Skin of body (tissue), 3 donors: ENCODE measurements at places on chromosomes 2 and 18. TPM values are rescaled to one million over a fixed set of nuclear protein-coding genes. Genes with fewer than 3 reads are reported as not detected.

CDH7 gene
- total RNA-seq: 0.79 TPM

CXXC1 gene
- 35.9 TPM for total RNA-seq

MPHOSPH10 gene
- total RNA-seq: 22.8 TPM

SERPINB13 gene
- total RNA-seq: 21.2 TPM

ZNF24 gene
- total RNA-seq: 44.5 TPM

RFX8 gene
- 1.2 TPM for total RNA-seq

GRCh38 chr2:119425620-119426395 is 5.8 kb upstream of the TMEM37 start:
- no peak for DNase-seq

GRCh38 chr18:1436199-1436598 is 531.5 kb downstream of the ADCYAP1 start:
- DNase-seq: no peak

GRCh38 chr2:15976354-15976753 is 36.0 kb downstream of the MYCN start:
- no peak for DNase-seq

- DNase-seq: no peak
These were observed 331.1 kb downstream of the PTPRM start for GRCh38 chr18:7898181-7898580.

- DNase-seq: no peak
These were observed 1.7 kb downstream of the MRPS9 start for GRCh38 chr2:105039559-105039958.

- no peak for DNase-seq
These were observed 85.3 kb downstream of the ASAP2 start for GRCh38 chr2:9291866-9292265.

DNA sequence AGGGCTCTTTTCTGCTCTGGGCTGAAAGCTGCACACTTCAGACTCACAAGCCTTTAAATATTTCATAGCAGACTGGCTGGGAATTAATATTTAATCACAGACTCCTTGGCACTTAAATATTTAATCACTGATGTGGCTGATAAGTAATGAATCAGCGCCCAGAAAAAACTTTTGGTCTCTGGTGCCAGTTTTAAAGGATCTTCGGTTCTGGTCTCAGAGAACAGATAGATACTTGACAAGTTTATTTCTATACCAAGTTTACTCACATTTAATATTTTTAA is 201.2 kb downstream of the MYCN start:
- no peak for DNase-seq

DNA sequence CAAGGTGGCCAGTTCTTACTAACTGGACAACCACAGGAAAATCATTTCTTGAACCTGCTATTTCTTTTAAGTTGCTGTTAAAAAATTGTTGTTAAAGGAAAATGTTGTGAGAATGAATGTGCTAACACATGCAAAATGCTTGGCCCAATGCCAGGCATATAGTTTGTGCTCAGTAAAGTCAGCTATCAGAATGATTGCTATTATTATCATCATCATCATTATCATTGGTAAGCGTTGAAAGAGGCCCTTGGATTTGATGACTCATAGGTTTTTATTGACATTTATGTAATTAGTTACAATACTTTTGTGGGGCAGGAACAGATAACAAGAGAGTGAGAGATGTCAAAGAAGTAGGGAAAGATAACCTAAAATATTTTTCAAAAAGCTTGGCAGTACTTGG is 394.2 kb upstream of the ZEB2 start:
- DNase-seq: no peak

- no peak for DNase-seq
These were observed 53.9 kb downstream of the BIN1 start for GRCh38 chr2:127052771-127053691.

DNA sequence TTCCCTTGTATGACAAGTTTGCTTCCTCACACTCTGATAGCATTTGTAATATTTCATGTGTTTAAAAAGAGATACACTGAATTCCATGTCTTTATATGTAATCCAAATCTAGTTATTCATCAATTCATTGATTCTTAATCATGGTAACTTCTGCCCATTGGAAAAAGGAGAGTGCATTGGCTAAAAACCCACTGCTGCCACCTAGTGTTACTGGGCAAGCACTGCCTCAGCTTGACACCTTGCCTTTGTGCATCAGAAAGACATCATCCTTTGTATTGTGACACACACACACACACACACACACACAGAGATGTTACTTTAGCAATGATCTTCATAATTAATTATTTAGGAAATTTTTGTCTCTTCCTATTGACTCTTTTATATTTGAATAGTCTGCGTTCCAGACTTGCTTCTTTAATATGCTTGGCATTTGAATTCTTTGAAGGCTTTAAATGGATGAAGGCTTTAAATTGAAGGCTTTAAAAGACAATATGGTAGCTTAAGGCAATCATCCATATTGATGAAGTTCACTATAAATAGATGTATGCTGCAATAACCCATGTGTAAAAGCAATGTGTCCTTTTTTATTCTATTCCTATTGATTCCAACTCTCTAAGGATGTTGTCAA is 414.2 kb upstream of the CHST9 start:
- no peak for DNase-seq

GRCh38 chr2:129301431-129301913 is 678.0 kb upstream of the RAB6C start:
- no peak for DNase-seq

- no peak for DNase-seq
These were observed 115.3 kb downstream of the FHOD3 start for GRCh38 chr18:36412778-36413177.

DNA sequence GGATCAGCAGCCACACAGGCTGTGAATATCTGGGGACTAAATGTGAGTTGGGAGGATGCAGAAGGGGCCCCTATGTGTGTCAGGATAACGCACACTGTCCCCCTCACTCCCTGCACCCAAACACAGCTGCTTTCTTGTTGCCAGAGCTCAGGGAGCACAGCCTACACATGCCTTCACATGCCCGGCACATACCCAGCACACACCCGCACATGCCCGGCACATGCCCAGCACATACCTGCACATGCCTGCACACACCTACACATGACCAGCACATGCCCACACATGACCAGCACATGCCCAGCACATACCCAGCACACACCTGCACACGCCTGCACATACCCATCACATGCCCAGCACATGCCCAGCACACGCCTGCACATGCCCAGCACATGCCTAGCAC is 75.6 kb downstream of the TPO start:
- DNase-seq: no peak

GRCh38 chr2:240396623-240397541 is 38.6 kb upstream of the GPC1 start:
- no peak for DNase-seq

DNA sequence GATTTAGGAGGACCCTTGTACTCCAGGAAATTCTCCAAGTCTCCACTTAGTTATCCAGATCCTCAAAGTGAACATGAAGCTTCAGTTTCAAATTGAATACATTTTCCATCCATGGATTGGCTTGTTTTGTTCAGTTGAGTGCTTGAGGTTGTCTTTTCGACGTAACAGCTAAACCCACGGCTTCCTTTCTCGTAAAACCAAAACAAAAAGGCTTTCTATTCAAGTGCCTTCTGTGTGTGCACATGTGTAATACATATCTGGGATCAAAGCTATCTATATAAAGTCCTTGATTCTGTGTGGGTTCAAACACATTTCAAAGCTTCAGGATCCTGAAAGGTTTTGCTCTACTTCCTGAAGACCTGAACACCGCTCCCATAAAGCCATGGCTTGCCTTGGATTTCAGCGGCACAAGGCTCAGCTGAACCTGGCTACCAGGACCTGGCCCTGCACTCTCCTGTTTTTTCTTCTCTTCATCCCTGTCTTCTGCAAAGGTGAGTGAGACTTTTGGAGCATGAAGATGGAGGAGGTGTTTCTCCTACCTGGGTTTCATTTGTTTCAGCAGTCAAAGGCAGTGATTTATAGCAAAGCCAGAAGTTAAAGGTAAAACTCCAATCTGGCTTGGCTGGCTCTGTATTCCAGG is at the start of gene CTLA4:
Gene CTLA4, plus strand, starts transcription at position 211 of the 640 bp plus-strand sequence. Its CDS starts 172 bp downstream, at position 383.
- no peak for DNase-seq

GRCh38 chr2:129923265-129924091 is 56.0 kb upstream of the RAB6C start:
- no peak for DNase-seq

GRCh38 chr2:213225866-213226265 is 58.4 kb upstream of the SPAG16 start:
- no peak for DNase-seq

- peak; percentile 42 for DNase-seq
These were observed 12.1 kb downstream of the TTL start for GRCh38 chr2:112493858-112494648.

DNA sequence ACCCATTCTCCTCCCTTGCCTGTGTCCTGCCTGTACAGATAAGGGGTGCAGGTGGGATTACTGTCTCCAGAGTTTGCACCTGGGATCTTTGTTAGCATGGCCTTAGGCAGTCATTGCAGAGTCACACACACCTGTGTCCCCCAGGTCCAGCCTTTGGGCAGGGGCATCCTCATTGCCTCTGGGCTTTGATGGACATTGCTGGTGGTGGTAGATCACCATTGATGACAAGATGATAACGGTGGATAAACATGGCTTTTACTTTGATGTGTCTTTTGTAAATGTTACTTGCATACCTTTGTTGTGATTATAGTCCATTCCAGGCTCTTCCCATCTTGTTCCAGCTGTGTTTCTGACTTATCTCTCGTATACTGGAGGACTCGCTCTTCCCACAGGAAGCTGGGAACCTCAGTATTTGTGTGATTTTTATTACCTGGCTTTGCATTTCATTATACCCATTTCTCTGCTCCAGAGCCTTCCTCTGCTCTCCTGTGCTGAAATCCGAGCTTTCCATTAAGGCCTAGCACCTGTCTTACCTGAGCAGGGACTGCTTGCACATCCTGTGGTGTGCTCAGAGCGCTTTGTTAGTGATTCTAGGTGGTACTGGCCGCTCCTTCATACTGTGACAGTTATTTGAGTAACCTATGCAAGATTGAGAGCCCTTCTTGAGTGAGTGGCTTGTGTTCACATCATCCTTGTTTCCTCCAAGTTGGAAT is 79.2 kb downstream of the PTPRM start:
- no peak for DNase-seq

- DNase-seq: no peak
These were observed 99.1 kb downstream of the TACR1 start for GRCh38 chr2:75100011-75100800.

- DNase-seq: no peak
These were observed 193.1 kb upstream of the ARL4C start for GRCh38 chr2:234689911-234690379.
